Thoracic aorta (tissue), 2 donors: ENCODE measurements at places on chromosomes 2 and 18.

DNA sequence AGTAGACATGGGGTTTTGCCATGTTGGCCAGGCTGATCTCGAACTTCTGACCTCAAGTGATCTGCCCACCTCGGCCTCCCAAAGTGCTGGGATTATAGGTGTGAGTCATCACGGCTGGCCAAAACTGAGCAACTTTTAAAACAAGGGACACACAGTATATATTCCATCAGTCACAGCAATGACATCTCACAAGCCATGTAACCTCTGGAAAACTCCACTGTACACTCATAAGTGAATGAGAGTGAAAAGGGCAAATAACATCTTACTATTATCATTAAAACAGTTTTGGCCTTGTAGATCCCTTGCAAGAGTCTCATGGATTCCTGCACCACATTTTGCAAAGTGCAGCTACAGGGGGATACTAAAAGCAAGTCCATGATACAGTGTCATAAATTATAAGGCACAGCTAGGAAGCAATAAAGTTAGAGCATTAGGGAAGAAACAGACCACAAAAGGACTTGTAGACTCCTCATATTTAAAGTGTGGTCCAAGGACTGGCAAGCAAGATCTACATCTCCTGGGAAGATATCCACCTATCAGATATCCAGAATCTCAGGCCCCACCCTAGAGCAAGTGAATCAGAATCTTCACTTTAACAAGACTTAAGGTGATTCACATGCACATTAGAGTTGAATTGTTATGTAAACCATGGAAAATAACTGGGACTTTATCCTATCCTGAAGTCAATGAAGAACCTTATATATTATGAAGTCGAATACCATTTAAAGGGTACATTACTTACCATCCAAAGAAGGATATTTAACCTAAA is 5.7 kb downstream of the SMC6 start:
- DNase-seq: no peak

- DNase-seq: no peak
Observed at GRCh38 chr2:4135765-4136164, 432.4 kb downstream of the DCDC2C start.

DNA sequence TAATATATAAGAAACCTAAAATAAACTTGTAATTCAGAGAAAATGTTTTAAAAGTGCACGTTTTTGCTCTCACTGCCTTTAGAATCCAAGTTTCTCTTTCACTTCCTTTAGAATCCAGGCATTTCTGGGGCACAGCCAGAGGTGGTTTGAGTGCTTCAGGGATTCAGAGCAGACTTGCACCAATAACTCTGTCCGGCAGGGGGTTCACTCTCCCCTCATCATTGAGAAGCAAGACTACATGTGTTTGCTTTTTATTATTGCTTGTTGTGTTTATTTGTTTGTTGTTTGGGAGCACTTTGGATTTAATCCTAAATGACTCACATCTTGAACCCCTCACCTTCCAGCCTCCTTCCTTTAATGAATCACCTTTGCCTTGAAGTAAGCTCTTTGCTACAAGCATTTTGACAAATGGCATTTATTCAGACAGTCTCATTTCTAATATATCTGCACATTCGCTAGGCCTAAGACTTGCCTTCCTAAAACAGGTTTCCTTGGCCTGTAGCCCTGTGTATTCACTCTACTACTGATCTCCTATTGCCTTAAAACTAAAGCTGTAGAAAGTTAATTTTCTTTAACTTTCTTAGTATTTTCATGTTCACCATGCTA is 233.5 kb upstream of the ATP5MC3 start:
- no peak for DNase-seq

GRCh38 chr18:685438-685837 is 27.0 kb downstream of the ENOSF1 start:
- DNase-seq: no peak

DNA sequence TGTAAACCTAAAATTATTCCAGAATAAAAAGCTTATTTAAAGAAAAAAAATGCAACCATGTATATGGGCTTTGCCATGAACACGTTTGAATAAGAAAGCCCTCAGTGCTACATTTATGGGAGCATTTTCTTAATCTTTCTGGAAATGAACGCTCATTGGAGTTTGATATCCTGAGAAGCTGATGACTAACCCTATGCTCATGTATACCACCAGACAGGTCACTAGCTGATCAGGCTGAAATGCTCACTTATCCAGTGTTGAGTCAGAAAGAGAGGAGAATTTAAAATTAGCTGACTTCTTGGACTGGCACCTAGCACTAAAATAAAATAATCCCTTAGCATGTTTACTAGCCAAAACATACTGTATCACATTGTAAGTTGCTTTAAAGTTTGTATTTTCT is 254.9 kb upstream of the SIX3 start:
- DNase-seq: no peak

- no peak for DNase-seq
Observed at GRCh38 chr2:64860276-64860885, 128.8 kb upstream of the SLC1A4 start.

DNA sequence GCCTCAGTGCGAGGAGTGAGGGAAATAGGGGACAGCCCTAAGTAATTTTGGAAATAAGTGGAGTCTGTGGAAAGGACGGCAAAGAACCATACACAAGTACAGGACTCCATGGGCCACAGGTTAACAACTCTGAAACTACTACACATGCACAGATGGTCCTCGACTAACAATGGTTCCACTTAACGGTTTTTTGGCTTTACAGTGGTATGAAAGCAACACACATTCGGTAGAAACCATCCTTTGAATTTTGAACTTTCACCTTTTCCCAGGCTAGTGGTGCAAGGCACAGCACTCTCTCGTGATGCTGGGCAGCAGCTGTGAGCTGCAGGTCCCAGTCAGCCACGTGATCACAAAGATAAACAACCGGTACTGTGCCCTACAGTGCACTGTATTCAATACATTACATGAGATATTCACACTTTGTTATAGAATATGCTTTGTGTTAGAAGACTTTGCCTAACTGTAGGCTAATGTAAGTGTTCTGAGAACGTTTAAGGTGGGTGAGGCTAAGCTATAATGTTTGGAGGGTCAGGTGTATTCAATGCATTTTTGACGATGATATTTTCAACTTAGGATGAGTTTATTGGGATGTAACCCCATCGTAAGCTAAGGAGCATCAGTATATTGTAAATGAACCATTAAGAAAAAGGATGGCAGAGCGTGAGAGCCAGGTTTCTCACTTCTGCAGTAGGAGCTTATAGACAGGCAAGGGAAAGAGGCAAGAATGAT is 44.6 kb downstream of the TBC1D8 start:
- no peak for DNase-seq

DNA sequence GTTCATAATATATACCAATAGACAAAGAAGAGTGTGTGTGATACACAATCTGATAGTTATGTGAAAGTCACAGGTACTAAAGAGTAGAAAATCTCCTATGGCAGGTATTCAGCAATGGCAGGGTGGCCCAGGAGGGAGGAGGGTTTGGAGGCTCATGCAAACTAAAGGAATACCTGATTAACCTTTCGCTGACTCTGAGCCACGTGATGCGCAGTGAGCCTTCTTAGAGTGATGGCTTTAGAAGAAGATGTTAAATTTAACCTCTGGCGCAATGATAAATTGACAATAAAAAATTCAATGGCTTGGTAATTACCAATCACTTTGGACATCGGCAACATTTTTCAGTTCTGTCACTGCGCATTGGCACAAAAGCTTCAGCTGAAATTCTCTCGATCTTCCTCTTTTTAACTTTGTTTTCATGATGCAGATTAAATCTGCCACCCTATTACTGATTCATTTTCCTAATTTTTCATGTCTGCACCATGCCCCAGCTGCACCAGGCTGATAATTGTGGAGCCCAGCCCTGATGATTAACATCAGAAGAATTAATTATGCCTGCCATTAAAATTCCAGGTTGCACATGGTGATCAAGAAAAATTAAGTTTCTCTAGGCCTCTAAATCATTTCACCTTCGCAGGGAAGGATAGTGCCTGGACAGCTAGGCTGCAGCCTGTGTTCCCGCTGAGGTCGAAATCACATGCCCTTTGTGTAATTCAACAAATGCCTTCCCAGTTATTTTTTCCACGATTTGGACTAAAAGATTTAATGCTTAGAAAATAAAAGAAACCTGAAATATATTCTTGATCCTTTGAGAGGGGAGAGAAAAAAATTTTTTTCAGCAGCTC is 250.6 kb upstream of the HNRNPA3 start:
- DNase-seq: no peak

- no peak for DNase-seq
Observed at GRCh38 chr18:54765636-54766375, 62.5 kb upstream of the RAB27B start.

DNA sequence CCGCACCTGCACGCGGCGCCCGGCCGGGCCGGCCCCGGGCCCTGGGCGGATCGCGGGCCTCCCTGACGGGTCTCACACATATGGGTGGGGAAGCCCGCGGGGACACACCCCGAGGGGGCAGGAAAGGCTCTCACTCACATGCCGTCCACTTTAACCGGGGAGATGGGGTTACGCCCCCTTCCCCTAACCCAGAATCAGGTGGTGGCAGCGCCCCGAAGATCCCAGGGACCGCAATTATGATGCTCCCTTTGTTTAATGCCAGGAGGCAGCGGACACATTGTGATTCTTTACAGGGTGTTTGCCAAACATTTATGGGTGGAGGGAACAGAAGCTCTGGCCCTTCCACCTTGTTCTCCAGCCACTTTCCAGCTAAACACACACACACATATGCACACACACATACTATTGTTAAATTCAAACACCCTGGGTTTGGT is 424 bp upstream of the ANKRD44 start:
- no peak for DNase-seq

GRCh38 chr2:28063492-28063962 is 173.0 kb downstream of the BABAM2 start:
- DNase-seq: no peak

GRCh38 chr2:184031402-184032147 is 566.8 kb upstream of the ZNF804A start:
- no peak for DNase-seq

GRCh38 chr2:60413069-60413813 is 140.2 kb downstream of the BCL11A start:
- no peak for DNase-seq

GRCh38 chr2:7377916-7378569 is 460.8 kb downstream of the RNF144A start:
- DNase-seq: no peak

DNA sequence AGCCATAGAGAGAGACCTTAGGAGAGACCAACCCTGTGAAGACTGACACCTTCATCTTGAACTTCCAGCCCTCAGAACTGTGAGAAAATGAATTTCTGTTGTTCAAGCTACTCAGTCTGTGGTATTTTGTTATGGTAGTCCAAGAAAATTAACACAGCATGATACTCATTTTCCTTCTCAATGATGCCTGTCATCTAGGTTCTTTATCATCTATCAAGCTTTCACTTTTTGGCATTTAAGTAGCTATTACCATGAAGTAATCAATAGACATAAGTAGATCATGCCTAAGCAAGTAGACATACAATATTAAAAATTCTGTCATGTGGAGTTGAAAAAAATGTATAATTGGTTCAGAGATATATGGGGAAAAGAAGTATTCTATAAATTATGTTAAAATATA is 444.7 kb downstream of the THSD7B start:
- no peak for DNase-seq

- no peak for DNase-seq
Observed at GRCh38 chr2:177340158-177340557, 52.4 kb upstream of the AGPS start.

DNA sequence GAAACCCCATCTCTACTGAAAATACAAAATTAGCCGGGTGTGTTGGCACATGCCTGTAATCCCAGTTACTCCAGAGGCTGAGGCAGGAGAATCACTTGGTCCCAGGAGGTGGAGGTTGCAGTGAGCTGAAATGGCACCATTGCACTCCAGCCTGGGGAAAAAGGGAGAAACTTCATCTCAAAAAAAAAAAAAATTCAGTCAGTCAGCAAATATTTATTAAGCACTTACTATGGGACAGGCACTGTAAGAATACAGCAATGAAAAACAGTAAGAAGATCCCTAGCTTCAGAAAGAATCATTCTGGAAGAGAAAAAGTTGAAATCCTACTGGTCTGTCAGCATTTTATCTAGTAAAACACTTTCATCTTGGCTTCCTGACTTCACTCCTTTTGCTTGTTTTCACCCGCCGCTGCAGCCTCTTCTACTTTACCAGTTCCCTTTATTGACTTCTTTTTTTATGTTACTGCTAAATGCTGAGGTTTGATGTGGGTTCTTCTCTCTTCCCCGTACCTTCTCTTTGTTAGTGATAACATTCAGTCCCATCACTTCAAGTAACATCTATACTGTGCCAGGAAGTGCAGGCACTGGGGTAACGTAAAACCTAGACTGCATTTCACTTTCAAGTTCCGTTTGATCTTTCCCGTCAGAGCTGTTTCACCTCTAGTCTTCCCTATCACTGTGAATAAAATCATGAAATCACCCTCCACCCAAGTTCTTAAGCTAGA is 10.8 kb upstream of the TAF4B start:
- DNase-seq: no peak

DNA sequence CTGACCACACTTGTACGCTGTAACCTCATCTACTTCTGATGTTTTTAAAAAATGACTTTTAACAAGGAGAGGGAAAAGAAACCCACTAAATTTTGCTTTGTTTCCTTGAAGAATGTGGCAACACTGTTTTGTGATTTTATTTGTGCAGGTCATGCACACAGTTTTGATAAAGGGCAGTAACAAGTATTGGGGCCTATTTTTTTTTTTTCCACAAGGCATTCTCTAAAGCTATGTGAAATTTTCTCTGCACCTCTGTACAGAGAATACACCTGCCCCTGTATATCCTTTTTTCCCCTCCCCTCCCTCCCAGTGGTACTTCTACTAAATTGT is 2.1 kb downstream of the RHOB start:
- no peak for DNase-seq

- DNase-seq: no peak
Observed at GRCh38 chr18:79662034-79662433, 17.6 kb upstream of the CTDP1 start.

GRCh38 chr2:31282634-31283033 is 48.7 kb downstream of the EHD3 start:
- no peak for DNase-seq

- no peak for DNase-seq
Observed at GRCh38 chr2:27915191-27915590, 24.7 kb downstream of the BABAM2 start.

DNA sequence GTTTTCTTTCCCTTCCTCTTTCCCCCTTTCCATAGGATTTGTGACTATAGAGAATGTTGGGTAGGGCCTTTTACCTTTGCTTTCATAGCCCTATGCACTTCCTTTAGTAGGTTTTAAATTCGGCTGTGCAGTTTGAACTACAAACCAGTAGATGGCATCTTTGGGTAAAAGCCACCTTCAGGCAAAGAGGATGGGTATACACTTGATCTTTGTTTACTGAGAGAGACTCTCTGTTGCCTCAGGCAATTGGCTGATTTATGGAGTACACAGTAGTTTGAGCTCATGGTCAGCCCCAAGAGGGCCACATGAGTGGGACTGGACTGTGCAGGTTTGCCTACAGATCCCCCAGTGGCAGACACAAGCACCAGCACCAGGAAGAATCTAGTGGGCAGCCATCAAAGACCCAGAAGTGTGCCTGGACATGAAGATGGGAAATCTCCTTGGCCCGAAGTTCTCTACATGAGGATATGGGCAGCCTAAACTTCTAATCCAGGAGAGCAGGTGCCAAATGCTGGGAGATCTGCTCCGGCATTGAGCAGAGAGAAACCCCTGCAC is 1304.3 kb upstream of the DDX18 start:
- DNase-seq: no peak
